Right renal cortex interstitium (tissue), 3 donors: ENCODE measurements at places on chromosomes 2 and 18. TPM values are rescaled to one million over a fixed set of nuclear protein-coding genes. Genes with fewer than 3 reads are reported as not detected.

- DNase-seq = no peak
Measured at GRCh38 chr2:37365669-37366068, 21.2 kb downstream of the QPCT start.

- DNase-seq = no peak
Measured at GRCh38 chr2:179107737-179108136, 57.8 kb upstream of the CCDC141 start.

GRCh38 chr2:3461801-3462492 lies 57.4 kb downstream of the ADI1 start:
- DNase-seq = no peak

GRCh38 chr2:219475697-219476651 lies 22.7 kb upstream of the GMPPA start:
- DNase-seq = no peak

- no peak for DNase-seq
Measured at GRCh38 chr18:60017371-60017770, 117.6 kb downstream of the PMAIP1 start.

TDRD15 gene
- polyA plus RNA-seq = 0.06 TPM

CGREF1 gene
- polyA plus RNA-seq = 5.0 TPM
